ENCODE measurements at places on chromosomes 11 and 22. TPM values are rescaled to one million over a fixed set of nuclear protein-coding genes. Genes with fewer than 3 reads are reported as not detected.

GRCh38 chr22:21665047-21665851 is 563 bp upstream of the PPIL2 start:
- no peak for DNase-seq

OR8G5 gene
- not detected for total RNA-seq

DNA sequence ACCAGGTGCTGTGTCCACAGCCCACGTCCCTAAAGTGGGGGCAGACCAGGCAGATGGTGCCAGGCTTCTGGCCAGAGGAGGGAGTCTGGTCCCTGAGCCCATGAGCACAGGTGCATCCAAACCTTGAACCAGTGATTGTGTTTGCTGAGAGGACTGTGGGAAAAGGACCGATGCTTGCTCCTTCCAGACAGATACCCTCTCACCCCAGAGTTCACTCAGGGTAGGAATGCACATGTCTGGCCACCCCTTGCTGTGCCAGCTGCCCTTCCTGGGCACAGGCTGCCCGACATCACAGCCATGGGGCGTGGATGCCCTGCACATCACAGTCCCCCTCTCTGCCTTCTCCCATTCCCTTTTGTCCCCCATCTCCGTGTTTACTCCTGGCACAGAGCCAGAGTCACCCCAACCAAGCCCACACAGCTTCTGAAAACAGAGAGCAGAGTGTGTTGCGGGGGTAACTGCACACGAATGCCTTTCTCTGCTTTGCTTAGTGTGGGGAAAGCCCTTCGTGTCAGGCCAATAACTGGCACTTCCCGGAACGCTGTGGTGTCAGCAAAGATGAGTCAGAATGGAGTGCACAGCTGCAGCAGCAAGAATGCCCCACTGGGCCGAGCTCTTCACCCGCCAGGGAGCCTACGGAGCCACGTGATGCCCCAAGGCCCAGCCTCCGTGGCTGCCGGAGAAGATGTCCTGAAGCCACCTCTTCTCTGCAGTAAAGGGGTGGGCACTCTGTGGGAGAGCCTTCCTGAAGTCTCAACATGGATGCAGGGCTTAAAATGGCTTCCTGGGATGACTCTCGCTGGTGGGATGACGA is 7.6 kb downstream of the CARS1 start:
- peak; percentile 97 for DNase-seq

DNA sequence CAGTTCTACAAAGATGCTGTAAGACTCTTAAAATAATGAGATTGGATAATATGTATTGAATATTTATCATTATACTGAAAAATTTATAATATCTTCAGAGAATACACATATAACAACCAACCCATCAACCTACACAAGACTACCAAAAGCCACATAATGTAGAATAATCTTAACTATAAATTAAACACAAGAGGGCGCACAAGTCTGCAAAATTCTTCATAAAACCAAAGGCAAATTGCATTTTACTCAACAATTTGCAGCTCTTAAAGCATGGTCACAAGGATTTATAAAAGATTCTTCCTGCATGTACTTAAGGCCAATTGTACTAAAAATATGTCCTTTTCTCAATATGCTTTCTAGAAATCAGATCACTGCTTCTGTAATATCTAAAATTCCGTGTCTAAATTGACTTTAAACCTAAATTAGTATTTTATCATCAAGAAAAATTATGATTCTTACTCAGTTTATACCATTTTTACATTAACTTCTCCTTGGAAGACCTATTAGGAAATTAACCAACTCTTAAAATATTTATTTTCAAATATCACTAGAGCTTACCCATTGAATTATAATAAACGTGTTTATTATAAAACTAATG is 79.0 kb downstream of the TTC28 start:
- DNase-seq = peak; percentile 48

GRCh38 chr11:122758974-122759373 is 79.3 kb upstream of the CRTAM start:
- DNase-seq = no peak

DNA sequence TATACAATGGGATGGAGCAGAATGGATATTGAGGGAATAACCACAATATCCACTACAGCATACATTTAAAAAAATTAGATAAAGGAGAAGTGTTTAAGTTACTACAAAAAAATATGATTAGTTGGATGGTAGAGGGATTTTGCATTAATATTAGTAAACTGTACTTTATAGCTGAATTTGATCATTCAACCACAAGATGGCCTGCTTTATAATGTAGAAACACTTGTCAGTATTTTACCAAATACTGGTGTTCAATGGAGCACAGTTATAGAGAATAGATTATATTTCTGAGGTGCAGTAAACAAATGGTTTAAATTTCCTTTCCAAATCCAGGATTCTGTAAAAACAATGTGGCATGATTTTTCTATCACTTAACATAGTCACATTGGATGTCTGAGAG is 818.8 kb upstream of the CHORDC1 start:
- peak; percentile 19 for DNase-seq

DNA sequence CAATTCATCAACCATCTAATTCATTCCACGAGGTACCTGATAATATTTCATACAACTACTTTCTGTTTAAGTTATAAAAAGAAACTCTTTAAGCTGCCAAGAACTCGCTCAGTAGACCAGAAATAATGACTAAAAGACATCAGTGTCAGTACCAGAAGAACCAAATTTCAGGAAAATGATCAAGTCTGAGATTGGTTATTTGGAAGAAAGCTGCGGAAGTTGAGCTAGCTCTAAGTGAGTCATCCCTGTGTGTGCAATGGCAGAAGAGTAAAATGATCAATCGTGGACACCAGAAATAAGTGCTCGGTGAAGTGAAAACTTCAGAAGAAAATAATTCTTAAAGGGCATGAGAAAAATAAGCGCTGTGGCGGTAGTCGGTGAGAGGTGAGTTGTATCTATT is 933.2 kb upstream of the CHORDC1 start:
- no peak for DNase-seq

DNA sequence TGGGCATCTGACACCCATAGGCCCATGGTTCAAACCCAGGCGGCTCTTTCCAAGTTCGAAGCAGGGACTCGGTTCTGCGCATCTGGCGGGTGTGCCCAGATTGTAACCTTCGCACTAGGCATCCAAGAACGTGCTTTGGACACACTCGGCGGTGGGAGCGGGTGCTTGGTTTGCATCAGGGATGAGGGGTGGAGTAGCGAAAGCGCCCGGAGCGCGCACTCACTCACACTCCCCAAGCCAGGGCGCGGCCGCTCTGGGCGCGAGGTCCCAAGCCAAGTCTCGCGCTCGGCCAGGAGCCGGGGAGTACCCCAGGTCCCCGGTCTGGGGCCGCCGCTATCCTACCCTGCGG is 243 bp upstream of the SYT9 start:
- no peak for DNase-seq

OR52H1 gene
- total RNA-seq = not detected

SLC17A6 gene
- not detected for total RNA-seq

- DNase-seq = no peak
Measured at GRCh38 chr11:88151709-88152265, 23.5 kb downstream of the RAB38 start.

DNA sequence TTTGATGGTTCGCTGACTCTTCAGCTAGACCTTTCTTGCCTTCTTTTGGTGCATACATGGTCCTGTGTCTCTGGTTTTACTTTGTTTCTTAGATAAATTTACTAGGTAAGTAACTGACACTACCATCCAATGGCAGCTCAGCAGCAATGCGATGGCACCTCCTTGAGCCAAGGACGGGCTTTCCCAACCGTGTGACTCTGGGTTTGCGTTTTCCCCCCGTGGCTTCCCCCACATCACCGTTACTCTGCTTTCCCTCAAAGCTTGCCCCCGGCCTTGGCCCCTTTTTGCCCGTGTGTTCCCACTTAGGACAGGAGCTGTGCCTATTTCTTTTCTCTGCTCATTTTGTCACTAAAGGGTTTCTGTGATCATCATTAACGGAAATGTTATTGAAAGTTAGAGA is 41.5 kb downstream of the TBC1D22A start:
- no peak for DNase-seq

- peak; percentile 21 for DNase-seq
Measured at GRCh38 chr11:131668500-131669400, 298.3 kb downstream of the NTM start.

DNA sequence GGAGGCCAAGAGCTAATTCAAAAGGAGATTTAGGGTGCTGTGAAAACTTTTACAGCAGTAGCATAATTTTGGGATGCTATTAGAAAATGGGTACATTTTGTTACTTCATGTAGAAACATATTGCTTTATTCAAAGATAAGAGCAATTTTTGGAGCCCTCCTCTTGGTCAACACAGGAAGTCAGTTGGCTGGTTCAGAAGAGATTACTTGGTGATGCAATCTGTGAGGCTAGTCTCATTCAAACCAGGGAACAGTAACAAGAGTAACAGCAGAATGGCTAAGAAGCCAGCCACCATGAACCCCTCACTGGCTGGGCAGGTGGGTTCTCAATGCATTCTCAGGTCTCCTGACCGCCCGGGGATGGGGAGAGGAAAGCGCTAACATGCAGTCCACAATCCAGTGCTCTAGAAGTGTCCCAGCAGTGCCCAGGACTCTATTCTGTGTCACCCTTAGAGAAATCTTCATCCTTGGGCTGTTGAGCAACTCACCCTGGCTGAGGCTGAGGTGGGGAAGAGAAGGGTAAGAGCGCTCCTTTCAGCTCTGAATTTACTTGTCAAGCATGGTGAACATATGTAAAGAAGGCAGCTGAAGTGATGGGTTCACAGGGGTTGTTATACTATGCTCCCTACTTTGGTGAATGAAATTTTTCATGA is 262.2 kb upstream of the UBASH3B start:
- no peak for DNase-seq

All from LHCN-M2 (cell line).